ENCODE measurements at places on chromosomes 13 and 19.
A peak's percentile ranks its signal among the peaks of the same experiment; 100 is the strongest.

DNA sequence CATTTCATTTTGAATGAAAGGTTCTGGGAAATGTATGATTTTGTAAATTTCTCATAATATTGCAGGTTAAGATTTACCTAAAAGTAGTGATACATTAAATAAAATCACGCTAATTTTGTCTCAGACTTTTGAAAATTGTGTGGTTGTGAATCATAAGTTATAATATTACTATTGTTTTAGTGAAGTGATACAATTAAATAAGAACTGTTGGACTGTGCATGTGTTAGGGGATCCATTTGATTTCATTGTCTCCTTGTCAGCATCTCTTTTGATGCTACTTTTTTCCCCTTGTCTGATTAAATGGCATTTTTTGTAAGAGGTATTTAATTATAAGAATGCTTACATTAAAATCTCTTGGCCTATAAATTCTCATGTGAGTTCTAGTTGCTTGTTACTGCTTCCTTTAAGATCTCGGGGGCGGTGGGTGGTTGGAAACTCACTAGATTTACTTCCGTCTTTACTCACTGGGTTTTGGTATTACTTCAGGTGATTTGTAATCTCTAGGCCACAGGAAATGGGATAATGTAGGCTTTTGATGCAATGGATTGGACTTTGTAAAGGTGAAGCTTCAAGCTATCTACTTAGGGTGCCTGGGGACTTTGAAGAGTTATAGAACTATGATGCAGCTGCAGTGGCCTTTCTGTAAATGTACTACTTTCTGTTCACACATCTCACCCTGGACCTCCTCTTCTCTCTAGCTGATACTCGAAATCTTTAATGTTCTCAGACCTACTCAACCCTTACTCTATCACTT lies 66.5 kb downstream of the PAN3 start:
- no peak for DNase-seq

DNA sequence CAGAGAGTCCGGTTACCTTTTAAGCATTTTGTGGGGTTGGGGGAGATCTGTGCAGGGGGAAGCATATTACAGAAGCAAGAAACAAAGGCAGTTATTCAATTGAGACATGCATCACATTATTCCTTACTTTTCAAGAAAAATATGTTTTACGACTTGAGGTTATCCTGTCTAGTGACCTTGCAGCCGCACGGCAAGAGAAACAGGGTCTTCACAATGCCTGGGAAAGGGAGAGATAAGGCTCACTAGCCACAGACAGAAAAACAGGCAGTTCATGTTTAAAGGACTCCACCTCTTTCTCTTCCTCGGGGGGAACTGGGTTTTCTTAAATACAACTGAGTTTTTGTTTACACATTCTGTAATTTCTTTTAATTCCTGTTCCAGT lies 536 bp upstream of the NCR1 start:
- DNase-seq = peak; percentile 27

GRCh38 chr13:35690581-35691207 lies 214.2 kb upstream of the MAB21L1 start:
- DNase-seq = no peak

DNA sequence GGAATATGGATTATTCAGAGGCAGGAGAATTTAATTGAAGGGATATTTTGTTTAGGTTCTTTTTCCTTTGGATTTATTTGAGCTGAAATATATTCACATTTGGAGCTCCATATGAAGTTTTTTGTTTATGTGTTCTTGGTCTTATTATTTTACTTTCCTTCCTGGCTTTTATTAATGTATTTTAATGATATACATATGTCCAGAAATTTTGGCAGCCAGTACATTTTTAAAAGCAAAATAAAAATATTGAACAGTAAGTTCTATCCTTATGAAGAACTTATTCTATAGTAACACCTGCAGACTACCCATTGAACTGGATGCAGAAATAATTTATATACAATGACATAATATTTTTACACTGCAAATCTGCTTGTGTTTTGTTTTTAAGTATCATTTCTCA lies 323.6 kb downstream of the GPC6 start:
- no peak for DNase-seq

DNA sequence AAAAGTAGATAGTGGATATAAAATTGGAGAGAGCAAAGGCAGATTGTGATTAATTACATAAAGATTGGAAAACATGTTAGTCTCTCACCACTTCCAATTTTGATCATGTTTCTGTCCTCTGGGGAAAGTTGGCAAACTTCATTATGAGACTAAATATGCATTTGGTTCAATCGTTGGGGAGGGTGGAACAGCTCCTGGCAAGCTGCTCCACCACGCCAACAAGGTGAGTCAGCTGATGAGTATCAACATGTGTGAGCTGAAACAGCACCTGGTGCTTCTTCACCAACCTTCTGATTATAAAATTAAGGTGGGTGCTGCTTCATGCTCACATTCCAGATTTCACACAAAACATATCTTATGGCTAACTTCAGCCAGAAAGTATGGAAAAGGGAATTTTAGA lies 1784.6 kb downstream of the SLITRK5 start:
- DNase-seq = no peak

DNA sequence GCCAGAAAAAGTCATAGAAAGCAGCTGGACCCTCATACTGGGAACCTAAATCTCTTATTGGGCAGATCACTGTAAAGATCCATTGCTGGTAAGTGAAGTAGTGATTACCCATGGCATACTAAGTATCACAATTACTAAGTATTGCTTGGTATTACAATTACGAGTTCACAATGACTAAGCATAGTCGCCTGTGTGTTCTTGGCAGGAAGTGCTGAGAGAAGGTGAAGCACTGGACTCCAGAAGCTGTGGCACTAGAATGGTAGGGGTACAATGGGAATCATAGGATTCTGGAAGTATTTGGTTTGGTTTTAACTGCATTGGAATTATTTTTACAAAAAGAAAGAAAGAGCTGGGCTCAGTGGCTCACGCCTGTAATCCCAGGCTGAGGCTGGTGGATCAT lies 20.3 kb downstream of the LGALS16 start:
- peak; percentile 33 for DNase-seq

GRCh38 chr19:38043649-38044144 lies 136.7 kb downstream of the SIPA1L3 start:
- no peak for DNase-seq

DNA sequence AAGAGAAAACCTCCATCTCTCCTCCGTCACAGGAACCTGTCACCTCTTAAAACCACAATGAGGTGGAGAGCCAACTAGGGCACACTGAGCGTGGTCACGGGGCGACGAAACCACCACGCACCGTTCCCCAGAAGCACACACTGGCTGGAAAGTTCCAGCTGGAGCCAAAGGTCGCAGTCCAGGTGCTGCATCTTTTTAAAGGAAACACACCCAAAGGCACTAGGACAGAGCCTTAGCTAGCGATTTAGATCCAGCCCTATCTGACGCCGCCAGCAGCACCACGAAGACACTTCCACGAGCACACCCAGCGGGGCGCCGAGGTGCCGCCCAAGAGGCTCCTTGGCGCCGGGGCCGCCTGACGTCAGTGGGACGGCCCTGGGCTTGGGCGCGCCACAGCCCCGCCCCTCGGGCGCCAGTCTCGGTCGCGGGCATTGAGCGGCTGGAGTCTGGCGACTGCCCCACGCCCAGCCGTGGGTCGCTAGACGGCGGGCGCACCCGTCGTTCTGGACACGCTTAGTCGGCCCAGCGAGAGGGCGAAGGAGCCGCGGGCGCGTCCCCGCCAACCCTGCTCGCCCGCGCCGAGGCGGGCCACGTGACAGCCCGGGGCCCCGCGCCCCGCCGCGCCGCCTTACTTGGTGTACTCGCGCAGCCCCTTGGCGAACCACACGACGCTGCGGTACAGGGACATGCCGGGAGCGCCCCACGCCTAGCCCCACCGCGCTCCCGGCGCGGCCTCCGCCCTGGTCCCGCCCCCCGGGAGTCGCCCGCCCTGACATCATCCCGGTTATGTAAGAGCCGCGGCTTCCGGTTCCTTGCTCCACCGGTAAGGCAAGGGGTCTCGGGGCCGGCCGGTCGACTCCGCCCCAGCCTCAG lies at the start of gene DHRS12:
TSS of gene DHRS12 (minus strand) at position 742 of the 873 bp plus-strand sequence. CDS start 4,504 bp downstream, outside the sequence.
- peak; percentile 93 for DNase-seq

DNA sequence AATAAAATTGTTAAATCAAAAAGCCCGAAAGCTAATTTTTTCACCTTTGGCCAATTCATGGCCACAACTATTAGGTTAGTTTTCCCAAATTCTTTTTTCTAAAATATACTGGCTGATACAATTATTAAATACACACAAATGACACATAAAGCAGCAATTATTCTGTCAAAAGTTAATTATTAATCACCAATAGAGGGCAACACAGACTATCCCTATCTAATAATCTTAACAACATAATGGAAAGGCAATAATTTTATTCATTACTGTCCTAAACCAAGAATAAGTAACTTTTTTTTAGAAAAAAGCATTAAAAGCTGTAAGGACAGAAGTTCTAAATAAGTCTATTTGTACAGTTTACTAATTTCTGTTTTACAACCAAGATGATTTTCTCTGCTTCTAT lies 51.7 kb downstream of the KATNAL1 start:
- DNase-seq = no peak

DNA sequence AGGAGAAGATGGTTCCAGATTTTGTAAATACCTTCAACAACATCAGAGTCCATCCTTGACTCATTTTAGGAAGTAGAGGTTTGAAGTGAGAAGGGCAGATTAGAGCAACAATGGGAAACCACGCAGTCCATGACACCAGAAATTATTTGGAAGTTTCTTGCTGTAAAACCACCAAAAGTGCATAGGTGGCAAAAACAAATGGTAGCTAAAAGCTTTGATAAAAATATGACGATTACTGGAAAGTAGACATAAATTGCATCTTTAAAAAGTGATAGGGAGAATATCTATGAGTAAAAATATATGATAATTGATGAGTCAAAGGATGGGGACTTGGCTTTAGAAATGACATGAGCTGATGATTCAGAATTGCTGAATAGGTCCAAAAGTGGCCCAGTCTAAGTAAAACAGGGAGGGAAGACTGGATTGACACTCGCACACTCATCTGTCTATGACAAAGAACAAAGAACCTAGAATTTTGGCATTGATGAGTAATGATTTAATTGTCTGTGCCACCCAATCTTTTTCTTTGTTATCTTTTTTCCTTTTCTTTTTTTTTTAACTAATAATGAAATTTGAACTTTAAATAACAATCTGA lies 472.2 kb downstream of the MYO16 start:
- DNase-seq = no peak

DNA sequence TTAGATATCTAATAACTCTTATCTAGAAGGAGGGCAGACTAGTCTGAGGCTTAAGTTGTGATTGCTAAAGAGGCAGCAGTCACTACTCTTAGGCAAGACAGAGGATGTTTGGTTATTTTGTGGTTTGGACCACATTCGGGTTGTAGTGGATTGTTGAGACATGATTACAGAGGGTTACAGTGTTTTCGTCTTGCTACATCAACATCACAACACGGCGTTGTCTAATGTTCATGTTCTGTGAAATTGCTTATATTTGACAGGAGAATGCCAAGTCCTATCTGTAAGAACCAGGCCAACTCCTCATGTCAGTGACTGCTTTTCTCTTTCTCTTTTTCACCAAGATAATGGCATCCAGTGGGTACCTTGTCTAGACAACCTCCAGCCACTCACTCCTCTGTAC lies 16.8 kb upstream of the TM9SF2 start:
- DNase-seq = peak; percentile 85

GRCh38 chr19:15248106-15248505 lies 15.9 kb upstream of the EPHX3 start:
- no peak for DNase-seq

GRCh38 chr19:2246801-2247361 lies 2.2 kb upstream of the AMH start:
- no peak for DNase-seq

All from OCI-M1 (cell line).